ENCODE measurements at places on chromosomes 12 and 14. TPM values are rescaled to one million over a fixed set of nuclear protein-coding genes. Genes with fewer than 3 reads are reported as not detected.

DNA sequence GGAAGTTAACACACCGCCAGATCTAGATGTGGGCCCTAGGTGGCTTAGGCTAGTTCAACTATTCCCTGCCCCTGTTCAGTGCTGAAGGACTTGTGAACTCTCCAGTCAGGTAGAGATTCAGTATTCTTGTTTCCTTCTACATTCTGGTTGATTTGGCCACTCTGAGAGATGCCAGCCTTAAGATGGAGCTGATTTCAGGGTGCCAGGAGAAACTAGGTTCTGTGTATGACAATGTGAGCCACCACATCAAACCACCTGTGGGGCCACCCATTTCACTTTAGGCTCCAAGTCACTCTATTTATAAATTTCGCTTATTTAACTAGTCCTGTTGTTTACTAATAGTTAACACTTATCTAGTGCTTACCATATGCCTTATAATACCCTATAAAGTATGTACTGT is 26.0 kb downstream of the FRMD6 start:
- no peak for DNase-seq

GRCh38 chr14:101456246-101457175 is 104.8 kb upstream of the DIO3 start:
- no peak for DNase-seq

DNA sequence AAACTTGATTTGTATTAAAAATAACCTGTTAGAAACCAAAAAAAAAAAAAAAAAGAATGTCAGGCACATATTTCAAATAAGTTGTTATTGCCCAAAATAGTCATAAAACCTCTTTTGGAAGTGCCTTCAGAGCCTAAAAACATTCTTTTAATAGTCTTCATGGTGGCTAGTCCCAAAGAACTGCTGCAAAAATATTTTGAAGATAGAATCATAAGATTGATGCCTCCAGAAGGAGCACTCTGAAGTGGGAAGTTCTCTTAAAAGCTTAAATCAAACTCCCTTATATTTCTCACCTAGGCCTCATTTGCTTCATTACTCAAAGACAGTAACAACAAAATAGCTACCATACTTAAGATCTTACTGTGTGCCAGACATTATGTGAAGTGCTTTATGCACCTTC is 27.2 kb upstream of the NT5DC3 start:
- DNase-seq, result no peak

- DNase-seq, result no peak
Measured at GRCh38 chr12:8692573-8692972, 5.2 kb upstream of the RIMKLB start.

DNA sequence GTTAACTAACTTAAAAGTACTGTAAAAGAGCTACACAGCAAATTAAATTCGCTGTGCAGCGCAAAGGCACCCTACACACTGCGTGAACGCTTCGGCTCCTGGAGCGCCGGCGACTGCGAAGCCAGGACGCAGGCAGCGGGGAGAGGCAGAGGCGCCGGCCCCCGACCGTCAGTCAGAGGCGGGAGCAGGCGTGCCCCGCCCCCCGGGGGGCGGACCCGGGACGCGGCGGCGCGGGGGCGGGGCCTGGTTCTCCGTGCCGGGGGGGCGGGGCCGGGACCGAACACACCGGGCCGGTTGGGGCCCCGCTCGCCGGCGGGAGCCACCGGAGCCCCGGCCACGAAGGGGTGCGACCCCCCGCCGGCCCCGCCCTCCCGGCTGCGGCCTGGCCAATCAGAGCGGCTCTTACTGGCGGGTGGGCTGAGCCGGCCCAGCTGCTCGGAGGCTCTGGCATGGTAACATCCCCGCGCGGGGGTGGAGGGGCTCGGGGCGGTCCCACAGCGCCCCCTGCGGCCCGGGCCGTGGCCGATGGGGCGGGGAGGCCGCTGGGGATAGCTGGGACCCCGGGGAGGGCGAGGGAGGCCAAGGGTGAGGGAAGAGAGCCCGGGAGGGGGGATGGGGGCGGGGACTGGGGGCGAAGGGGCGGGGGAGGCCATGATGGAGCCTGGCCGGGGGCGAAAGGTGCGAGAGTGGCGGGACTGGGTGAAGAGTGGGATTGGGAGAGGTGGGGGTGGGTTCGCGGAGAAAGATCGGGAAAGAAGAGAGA is at the start of gene PRPF40B:
PRPF40B (plus strand) TSS at position 420 of the 763 bp plus-strand sequence; CDS start at position 450, 30 bp downstream.
- peak; percentile 81 for DNase-seq

- no peak for DNase-seq
Measured at GRCh38 chr12:48142818-48143674, 14.3 kb downstream of the ASB8 start.

DNA sequence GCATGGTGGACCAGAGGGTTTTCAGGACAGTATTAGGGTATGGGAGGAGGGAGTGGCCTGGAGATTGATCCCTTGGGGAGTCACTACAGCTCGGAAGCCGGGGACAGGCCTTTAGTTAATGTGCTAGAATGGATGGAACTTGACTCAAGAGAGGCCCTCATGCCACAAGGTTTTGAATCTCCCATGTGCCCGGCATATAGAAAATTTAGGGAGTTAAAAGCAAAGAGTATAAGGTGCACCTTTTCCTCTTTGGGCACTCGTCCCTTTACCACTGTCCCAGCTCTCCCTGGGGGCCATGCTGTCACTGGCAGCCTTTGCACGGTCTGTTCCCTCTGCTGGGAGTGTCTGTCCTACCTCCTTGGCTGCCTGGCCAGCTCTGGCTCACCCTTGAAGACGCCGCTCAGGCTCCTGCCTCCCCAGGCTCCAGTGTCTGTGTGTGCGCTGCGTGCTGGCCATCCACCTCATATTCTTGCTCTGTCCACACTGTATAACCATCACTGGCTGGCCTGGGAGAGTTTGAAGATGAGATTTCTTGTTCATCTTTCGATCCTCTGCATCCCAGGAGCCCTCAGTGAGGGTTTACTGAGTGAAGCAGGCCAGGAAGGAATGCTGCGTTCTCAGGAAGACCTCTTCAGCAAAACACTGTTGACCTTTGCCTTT is 161.3 kb downstream of the ZFP36L1 start:
- no peak for DNase-seq

DNA sequence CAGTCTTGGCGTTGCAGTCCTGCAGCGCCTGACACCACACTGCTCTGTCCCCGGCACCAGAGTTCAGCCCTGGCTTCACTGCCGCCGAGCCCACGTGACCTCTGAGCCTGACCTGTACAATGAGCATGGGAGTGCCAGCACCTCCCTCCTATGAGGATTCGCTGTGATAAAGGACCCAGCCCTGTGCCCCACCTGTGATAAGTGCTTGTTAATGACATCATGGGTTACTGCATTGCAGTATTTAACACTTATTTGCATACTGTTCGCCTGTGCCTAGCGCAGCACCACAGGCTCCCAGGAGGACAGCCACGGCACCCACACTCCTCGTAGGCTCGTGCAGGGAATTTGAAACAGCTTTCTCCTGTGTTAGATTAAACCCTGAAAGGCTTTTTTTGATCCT is 118.2 kb upstream of the GSC start:
- DNase-seq, result no peak

GRCh38 chr14:93381644-93382043 is 34.7 kb downstream of the COX8C start:
- DNase-seq, result no peak

DNA sequence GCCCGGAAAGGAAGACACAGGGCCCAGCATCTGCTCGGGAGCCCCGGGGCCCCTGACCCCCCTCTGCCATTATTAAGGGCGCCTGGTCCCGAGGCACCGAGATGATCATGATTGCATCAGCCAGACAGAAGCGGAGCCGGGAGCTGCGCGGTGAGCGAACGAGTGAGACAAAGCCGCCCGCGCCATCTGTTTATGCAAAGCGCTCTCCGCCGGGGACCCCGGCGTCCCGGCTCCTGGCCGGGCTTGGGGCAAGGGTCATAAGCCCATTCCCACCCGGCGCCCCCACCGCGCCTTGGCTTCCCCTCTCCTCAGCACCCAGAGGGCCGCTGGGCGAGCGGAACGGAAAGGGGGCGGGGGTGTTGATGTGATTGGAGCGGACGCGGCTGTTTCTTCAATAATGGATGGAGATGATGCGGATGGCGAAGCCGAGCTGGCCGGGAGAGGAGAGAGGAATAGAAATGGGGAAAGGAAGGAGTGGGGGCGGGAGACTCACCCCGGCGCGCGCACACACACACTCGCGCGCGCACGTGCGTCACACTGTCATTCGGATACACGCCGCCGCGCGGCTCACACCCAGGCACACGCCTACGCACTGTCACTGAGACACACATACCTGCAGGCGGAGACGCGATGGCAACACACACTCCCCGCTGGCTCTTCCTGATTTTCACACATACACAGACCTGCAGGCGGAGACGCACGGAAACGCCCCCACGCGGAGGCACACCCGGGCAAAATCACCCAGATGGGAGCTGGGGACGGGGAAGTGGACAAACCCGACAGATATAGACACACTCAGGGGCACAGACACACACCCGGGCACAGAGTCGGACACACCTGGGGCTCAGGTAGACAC is 10.7 kb downstream of the STAC3 start:
- peak; percentile 54 for DNase-seq

DNA sequence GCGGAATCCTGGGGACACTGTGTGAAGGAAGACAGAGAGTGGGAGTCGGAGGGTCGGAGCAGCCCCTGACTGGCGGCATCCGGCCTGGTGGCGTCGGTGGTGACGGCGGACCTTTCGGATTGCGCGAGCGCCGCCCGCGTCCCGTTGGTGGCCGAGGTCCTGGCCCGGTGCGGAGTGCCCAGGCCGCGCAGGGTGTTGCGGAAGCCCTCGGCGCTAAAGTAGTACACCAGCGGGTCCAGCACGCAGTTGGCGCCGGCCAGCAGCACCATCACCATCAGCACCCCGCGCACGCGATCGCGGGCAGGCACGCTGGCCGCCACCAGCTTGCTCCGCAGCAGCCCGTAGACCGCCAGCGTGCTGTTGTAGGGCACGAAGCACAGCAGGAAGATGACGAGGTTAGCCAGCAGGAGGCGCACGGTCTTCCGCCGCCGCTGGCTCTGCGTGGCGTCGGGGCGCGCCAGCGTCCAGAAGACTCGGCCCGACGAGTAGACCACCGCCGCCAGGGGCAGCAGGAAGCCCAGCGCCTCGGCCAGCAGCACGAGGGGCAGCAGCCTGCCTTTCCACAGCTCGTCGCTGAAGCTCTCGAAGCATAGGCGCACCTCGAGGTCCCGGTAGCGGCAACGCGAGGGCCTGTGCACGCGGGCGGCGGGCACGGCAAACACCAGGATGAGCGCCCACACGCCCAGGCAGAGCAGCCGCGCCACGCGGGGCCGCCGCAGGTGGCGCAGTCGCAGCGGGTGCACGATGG is 13.1 kb upstream of the CHD4 start:
- DNase-seq, result no peak

DNA sequence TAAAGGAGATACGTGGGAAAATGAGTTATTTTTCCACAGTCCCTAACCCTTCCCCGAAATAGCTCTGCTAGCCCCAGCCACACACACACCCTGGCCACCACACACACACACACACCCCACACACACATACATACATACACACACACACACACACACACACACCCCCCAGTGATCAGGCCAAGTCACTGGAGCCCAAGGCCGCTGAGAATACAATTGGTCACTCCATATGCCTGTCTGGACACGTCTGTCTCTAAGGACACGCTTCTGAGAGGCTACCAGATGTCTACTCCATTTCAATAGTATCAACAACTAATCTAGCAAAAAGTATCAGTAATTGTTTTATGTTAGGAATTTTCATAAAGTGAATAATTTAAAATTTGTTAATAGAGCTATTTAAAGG is 13.0 kb upstream of the DIABLO start:
- peak; percentile 42 for DNase-seq

DNA sequence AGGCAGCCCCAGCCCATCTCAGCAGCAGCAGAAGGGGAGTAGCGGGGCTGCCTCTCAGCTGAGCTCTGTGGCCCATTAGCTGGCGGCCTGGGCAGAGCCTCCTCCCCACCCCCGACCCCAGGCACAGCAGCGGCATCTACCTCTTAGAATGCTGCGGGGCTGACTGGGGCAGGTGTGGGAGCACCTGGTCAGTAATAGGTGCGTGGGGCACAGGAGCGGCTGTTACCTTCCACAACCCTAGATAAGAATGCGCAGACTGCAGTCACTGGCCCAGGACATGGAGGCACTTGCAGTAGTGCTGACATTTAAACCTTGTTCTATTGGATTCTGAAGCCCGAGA is 35.6 kb downstream of the SYNE3 start:
- DNase-seq, result no peak

DNA sequence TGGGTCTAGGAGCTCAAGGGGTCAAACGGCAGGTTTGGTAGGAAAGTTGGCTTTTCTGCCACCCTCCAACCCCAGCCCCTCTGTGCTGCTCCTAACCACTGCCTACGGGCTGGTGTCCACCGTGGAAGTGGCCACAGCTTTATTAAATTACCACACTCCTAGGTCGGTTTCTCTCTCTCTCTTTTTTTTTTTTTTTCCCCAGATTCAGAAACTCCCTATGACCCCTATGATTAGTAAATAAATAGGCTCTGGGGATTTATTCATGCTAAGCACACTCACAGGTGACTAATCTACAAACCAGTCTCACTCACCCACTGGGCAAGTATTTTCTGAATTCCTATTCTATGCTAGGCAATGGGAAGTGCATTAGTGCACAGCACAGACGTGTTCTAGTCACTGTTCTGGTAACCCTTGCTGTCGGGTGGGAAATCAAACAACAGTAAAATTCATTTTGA is 8.7 kb upstream of the DDX47 start:
- DNase-seq, result peak; percentile 82

GRCh38 chr12:115261691-115262398 is 577.9 kb upstream of the TBX3 start:
- DNase-seq, result no peak

GRCh38 chr14:35435177-35435576 is 30.6 kb upstream of the NFKBIA start:
- peak; percentile 35 for DNase-seq

- DNase-seq, result peak; percentile 69
Measured at GRCh38 chr14:106790189-106791036, 1264.0 kb downstream of the TMEM121 start.

GRCh38 chr12:704516-705242 is 41.4 kb upstream of the NINJ2 start:
- DNase-seq, result no peak

- DNase-seq, result no peak
Measured at GRCh38 chr12:32788405-32788804, 32.7 kb upstream of the YARS2 start.

- DNase-seq, result no peak
Measured at GRCh38 chr14:37711831-37712475, 116.5 kb downstream of the TTC6 start.

UBE2N gene
- 164 TPM for total RNA-seq

CRADD gene
- 17.1 TPM for total RNA-seq

CIDEB gene
- total RNA-seq, result 0.52 TPM

GARIN6 gene
- not detected for total RNA-seq

KRT81 gene
- total RNA-seq, result 2,244 TPM

CSRP2 gene
- total RNA-seq, result 2.0 TPM

MUCL1 gene
- total RNA-seq, result not detected

KCNK10 gene
- total RNA-seq, result not detected

FZD10 gene
- 0.15 TPM for total RNA-seq

GAS2L3 gene
- 32.6 TPM for total RNA-seq

C12orf75 gene
- 67.7 TPM for total RNA-seq

INSM2 gene
- total RNA-seq, result 0.10 TPM

THAP2 gene
- 12.6 TPM for total RNA-seq
